RCC 7860 (cell line): ENCODE measurements at places on chromosomes 7 and 10.
A peak's percentile ranks its signal among the peaks of the same experiment; 100 is the strongest.

DNA sequence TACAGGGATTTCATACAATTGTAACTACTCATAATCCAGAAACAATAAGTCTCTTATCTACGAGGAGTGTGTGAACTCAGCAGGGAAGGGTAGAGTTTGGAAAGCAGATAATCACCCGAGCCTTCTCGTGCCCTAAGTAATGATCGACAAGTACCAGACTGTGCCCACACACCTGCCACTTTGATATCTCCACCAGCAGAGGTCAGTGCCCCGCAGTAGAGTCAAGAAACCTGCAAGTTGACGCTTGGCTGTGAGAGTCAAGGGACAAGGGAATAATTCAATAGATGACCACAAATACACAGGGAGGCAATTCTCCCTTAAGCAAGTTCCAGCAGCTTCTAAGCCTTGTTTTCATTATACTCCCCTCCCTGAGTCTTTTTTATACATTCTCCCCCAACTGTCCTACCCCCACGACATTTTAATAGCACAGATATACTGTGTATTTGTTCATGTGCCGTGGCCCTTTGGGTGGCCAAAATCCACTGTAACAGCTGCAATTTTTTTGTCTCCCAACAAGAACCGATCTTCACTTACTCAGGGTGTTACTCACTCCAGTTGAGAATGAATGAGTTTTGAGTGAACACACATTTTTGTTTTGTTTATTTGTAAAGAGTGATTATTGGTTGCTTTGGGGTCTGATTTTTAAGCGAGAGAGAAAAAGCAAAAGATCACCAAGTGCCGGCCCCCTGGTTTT, 106.9 kb upstream of the RHEB start:
- peak; percentile 41 for DNase-seq

GRCh38 chr10:70656489-70656888, 15.8 kb upstream of the ADAMTS14 start:
- peak; percentile 95 for DNase-seq

DNA sequence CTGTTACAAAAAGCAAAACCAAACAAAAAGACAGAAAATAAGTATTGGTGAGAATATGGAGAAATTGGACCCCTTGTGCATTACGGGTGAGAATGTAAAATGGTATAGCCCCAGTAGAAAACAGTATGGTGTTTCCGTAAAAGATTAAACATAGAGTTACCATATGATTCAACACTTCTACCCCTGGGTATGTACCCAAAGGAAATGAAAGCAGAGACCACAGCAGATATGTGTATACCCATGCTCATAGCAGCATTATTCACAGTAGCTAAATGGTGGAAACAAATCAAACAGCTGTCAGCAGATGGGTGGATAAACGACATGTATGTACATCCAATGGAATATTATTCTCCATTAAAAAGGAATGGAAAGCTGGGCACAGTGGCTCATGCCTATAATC, 42.4 kb downstream of the STARD3NL start:
- DNase-seq = no peak

- no peak for DNase-seq
Observed at GRCh38 chr7:50421043-50421442, 29.1 kb downstream of the FIGNL1 start.

DNA sequence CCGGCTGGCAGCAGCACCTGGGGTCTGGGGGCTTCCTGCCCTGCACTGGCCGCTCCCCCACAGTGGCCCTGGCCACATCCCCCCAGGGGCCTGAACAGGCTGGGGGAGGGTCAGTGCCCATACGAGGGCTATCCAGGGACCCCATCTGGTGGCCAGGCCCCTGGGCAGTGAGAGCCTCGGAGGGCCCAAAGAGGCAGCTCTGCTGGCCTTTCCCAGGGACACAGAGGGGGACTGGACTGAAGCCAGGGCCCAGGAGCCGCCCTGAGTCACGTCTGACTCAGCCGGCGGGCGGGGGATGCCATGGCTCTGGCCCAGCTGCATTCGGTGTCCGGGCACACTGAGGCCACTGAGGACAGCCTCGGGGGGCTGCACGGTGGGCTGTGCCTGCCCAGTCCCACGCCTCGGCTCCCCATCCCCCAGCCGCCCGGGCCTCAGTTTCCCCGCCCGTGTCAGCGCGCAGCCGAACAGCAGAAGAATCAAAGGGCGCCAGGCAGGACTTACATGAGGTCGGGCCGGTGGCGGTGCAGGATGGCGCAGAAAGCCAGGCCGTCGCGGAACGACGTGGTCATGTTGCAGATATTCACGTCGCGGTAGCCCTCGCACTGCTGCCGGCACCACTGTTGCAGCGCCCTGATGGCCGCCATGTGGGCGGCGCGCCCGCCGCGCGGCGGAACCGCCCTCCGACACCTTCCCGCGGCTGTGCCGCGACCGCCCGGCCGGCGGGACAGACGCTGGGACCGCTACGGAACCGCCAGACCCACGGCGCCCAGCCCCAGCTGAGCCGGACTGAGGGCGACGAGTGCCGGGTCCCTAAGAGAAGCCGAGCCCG, at the start of gene MICALL2:
Gene MICALL2, minus strand, starts transcription at position 788 of the 829 bp plus-strand sequence. Its CDS starts 144 bp downstream, at position 644.
- peak; percentile 80 for DNase-seq

DNA sequence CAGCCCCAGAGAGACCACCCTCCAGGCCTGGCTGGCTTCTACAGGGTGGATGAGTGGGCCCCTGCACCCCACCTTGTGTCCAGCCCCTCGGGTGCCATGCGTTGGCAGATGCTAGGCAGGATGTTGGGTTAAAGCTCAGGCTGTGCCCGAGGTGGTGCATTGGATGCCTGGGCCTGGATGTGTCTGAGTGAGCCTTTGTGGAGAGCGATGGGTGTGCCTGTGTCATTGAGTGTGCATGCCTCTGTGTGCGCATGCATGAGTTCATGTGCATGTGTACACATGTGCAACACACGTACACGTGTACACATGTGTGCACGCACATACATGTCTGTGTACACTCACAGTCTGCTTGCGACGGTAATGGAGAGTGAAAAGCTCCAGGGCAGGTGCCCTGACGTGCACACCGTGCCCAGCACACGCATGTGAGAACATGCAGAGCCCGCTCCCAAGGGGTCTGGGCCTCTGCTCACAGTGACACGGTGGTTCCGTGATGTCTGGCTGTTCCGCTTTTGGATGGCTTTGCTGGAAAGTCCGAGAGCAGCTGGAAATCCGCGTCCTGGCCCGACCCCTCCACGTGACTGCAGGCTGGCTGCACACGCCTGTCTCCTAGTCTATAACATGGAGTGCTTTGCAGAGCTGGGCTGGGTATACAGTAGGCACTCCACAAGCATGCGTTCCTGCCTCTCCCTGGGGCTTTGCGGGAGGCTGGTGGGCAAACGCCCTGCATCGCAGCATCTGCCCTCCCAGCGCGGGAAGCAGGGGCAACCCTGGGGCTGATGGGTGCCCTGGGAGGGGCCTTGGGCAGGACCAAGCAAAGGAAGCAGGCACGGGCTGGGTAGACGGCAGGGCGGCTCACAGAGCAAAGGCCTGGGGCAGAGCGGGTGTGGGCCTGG, 36.9 kb downstream of the ELFN1 start:
- DNase-seq = no peak

DNA sequence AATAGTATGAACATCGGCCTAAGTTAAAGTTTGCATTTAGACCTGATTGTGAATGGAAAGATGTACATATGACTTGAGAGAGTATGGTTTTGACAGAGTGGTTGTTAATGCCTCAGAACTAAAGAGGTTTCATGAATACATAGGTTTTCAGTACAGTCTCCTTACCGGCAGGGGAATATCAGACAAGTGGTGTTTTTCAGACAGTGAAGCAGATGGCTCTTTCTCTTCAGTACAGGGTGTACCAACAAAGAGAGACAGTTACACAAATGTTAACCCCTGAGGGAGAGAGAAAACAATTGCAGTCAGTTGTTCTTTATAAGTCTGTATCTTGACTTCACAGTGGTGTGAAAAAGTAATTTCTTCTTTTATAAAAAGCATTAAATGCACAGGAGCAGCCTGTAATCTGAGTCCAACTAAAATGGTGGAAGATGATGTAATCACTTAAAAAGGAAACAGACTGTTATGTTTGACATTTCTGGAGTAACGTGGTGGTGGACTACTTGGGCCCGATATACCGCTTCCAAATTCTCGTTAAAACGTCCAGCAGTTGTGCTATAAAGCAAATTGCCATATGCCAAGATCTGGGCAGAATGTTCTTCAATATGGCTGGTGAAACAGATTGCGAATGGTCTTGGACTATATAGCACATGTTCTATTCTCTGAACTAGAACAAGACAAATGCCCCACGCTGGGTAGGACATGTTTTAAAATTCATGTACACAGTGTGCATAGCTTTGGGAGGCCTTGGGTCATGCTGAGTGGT, 69.2 kb downstream of the SDK1 start:
- no peak for DNase-seq

- DNase-seq = no peak
Observed at GRCh38 chr7:107846324-107846723, 43.3 kb upstream of the SLC26A3 start.

DNA sequence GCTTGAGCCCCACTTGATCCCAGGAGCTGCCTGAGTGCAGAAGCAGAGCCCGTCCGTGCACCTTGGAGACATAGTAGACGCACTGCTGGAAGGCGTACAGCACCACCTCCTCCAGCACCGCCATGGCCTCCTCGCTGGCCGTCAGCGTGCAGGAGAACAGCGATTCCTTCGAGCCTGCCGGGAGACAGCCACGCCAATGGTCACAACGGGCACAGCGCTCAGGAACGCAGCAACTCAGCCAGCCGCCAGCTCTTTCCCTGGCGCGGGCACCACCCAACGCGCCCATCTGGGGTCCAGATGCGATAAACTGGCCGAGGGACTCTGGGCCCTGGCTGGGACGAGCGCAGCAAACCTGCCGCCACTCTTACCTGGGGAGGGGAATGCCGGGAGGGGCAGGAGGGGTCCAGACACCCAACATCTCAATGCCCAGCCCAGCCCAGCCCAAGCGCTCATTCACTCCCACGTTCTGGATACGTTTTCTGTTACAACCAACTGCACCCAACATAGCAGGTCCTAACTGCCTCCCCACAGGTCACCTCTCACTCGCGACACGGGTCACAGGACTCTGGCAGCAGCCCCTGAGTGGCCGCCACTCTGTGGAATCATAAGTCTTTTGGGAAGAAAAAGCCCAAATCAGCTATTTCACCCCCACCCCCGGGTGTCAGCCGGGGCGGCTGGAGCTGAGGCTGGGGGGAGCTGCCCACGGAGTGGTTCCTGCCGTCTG, 41.9 kb downstream of the AP5Z1 start:
- no peak for DNase-seq

- DNase-seq = no peak
Observed at GRCh38 chr7:94088560-94088959, 84.4 kb upstream of the BET1 start.

DNA sequence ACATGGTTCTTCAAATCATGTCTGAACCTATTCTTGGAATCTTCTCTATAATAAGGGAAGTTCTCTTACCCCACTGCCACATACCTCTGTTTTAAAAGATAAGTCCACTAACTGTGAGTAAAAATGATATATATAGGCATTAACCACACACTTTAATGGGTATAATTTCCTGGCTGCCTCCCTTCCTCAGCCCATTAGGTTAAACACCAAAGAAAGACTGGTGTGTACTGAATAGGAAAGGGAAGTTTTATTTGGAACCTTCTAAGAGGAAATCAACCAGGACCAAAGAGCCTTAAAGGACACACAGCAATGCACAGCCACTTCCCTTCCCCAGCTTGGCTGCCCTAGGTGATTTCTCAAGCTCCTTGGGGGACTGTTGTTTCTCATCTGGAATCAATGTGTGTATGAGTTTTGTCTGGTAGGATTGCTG, 5.0 kb upstream of the WBP1L start:
- no peak for DNase-seq

- DNase-seq = no peak
Observed at GRCh38 chr7:114141415-114141814, 222.6 kb upstream of the PPP1R3A start.

- no peak for DNase-seq
Observed at GRCh38 chr10:98466861-98467505, 20.2 kb upstream of the HPS1 start.

DNA sequence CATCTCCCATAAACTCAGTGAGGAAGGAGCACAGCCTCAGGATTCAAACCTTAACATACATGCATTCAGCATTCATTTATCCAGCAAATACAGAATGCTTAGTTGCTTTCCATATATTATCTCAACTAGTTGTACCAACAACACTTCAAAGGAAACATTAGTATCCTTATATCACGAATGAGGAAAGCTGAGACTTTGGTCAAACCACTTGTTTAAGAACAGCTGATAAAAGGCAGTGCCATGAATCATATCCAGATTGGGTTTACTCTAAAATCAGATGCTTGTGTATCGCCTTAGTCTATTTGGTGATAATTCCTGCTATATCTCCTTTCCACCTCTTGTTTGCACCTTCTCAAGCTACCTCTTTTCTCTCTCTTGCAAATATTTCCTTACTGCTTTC, 1.9 kb upstream of the CPED1 start:
- DNase-seq = no peak

DNA sequence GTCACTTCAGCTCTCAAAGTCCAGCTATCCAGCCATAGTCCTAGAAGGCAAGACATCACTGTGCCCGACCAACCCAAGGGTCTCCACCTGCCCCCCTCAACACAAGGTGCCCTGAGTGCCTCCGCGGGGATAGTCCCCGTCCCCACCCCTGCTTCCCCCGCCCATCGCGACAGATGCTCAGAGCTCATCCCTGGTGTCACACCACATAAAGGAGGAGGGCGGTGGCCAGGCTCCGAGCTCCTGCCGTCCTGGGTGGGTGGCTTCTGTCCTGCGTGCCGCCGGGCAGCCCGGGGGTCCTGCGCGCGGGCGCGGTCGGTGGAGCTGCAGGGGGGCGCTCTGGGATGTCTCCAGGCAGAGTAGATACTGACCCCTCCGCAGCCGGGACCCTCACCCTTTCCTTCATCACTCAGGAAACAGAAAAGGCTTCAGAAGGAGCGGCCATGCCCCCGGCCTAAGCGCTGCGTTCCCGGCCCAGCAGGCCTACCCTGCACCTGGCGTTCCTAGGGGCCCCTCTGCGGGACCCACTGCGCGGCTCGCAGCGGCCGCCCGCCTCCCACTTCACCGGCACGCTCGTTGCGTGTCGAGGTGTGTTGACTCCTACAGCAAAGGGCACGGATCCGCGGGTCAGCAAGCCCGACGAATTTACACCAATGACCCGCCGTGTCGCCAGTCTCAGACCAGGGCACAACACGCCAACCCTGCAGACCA, 53.4 kb downstream of the ALOX5 start:
- no peak for DNase-seq

DNA sequence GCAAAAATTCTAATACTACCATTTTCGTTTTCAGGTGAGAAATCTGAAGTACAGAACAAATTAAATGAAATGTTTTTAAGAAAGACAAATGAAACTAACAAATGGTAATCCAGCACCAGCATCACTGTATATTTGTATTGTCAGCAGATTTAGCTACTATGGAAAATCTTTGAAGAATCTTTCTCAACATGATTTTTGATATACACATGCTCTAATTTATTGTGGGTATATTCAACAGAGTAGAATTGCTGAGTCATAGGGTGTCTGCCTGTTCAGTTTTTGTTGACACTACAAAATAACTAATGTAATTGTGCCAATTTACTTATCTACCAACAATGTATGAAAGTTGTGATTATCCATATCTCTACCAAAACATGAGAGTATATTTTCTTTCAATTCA, 437.6 kb downstream of the PCDH15 start:
- no peak for DNase-seq

DNA sequence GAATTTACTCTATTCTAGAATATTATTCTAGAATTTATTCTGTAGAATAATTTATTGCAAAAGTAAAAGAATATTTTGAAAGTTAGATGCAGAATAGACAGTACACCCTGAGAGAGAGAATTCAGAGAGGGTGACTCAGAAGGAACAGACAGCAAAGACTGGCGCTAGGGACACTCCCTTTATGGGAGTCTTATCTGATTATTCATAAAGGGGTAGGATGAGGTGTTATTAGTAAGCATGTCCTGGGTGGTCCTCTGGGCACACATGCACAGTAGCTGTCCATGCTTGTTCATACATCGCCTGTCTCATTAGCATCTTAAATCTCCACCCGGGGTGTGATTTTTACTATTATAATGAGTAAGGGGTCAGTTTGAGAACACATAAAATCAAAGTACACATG, 100.1 kb downstream of the XPNPEP1 start:
- no peak for DNase-seq
